ENCODE measurements at places on chromosomes 11 and 22.

GRCh38 chr11:75994616-75995015, 179.6 kb downstream of the UVRAG start:
- DNase-seq: no peak

DNA sequence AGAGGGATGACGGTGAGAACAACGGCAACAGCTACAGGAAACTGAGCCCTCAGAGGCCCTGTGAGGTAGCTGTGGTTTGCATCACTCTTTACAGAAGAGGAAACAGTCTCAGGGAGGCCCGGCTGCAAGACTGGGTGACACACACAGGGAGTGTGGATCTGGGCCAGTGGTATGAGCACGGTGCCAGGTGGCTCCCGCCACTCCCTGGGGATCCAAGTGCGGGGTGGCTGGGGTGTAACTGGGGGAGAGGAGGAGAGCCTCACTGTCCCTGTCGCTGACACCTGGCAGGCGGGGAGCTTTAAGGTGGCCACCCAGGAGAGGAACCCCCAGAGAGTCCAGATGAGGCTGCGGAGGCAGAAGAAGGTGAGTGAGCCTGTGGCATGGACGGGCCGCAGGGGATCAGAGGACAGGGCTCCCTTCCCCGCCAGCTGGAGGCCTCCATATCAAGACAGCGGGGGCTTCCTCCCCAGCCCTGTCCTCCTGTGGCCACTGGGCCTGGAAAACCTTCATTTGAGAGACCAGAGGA, 5.6 kb downstream of the RGL4 start:
- no peak for DNase-seq

DNA sequence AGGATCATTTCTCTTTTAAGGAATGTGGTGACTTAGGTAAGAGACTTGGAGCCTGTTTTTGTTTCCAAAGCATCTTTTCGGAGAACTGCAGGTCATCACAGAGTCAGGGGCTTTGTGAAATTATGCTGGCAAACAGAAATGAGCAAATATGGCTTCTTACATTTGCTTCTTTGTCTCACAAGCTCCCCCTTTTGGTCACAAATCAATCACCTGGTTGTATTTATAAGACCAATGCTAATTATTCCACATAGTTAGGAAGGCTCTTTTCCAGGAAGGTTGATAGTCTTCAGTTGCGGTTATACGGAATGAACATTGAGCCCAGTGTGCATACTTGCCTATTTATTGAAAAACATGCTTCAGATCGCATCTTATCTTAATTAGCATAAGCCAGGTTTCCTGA, 34.6 kb upstream of the CEP126 start:
- peak; percentile 33 for DNase-seq

DNA sequence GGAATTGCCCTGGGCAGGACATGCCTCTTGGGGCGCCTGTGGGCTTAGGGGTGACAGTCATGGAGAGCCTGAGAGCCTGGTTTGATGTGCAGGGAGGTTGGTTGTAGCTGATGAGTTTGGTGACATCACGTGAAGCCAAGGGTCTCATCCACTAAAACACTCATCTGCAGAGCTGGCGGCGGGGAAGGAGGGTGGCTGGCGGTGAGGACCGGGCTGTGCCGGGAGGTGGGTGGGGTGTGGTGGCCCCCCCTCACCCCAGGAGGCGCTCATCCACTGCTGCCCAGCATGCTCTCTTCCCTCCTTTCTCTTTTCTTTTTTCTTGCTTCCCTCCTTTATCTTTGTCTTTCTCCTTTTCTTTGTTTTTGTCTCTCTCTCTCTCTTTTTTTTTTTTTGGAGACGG, 49.0 kb downstream of the GRAMD4 start:
- DNase-seq: no peak

GRCh38 chr11:64290352-64291261, 495 bp upstream of the KCNK4 start:
- DNase-seq: no peak

DNA sequence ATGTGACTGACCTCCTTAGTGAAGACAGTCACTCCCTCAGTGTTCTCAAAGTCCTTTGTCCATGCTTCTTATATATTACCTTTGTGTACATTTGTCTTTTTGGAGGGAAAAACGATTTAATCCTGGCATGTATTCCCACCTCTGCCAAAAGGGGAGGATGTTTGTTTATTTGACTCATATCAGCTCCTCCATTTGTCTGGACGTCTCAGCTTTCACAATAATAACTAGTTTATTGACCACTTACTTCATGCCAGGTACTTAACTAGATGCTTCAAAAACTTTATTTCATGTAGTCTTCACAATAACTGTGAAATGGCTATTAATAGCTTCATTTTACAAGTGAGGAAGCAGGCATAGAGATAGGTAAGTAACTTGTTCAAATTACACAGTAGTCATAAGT, 5.3 kb downstream of the TBCEL start:
- DNase-seq: no peak

- no peak for DNase-seq
Measured at GRCh38 chr11:12220305-12220704, 109.9 kb downstream of the MICAL2 start.

- no peak for DNase-seq
Measured at GRCh38 chr11:10021563-10021962, 272.5 kb downstream of the SBF2 start.

GRCh38 chr11:94785509-94785908, 17.4 kb downstream of the AMOTL1 start:
- DNase-seq: no peak

DNA sequence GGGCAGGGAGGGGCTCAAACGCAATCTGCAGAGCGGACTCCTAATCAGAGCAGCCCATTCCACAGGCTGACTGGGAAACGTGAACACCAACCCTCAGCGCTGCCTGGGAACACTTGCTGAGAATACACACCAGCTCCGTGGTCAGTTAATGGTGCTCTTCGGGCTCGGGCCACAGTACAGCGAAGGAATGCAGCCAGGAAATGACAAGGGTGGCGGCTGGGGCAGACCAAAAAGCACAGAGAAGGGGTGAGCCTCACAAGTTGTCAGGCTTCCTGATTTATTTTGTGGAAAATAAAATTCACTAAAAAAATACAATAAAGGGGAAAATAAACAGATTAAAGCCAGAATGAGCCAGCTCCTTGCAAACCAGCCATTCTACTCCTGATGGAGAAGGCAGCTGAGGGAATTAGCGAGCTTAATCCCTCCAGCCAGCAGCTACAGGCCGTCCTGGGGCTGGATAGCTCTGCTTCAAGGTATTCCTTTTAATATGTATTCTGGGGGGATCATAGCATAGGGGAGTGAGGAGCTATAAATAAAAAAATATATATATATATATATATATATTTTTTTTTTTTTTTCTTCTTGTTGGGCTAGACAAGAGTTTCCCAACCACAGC, 165.5 kb upstream of the NTM start:
- no peak for DNase-seq

DNA sequence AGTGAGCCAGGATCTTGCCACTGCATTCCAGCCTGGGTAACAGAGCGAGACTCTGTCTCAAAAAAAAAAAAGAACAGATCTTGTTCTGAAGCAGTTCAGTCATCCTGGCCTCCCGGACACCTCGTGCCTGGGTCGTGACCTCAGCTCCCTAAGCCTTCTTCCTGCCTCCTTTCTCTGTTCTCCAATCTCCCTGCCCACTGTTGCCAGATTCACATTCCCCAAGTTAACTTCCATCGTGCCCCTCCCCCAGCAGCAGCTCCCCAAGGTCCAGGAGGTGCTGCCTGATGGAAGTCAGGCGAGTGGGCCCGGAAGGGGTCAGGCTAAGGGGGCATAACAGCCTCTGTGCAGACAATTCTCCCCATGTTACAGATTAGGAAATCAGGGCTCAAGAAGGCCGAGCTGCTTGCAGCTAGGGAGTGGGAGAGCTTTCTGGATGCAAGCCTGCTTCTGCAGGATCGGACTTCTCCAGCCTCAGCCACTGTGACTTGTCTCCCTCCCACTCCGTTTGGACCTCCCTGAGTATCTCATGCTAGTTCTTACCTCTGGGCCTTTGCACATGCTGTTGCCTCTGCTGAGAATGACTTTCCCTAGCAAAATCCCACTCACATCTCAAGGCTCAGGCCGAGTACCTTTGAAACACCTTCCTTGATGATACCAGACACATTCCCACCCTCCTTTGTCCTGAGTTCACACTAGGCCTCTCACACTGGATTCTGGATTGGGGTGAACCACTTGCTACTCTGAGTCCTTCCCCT, 14.3 kb upstream of the TMEM184B start:
- no peak for DNase-seq

DNA sequence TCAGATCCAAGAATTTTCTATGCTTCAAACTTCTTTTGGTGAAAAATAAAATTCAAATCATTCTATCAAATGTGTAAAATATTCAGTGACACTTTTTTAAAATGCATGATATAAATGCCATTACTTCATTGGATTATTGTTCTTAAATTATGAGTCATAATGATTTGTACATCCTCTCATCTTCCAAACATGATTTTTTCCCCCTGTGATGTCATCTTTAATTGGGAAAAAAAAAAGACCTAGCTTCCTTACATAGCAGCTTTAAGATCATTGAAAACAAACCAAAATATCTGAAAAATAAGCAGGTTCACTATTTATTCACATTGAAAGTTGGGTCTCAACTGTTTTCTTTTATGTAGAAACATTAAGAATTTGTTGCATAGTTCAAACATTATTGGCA, 1549.4 kb downstream of the LRRC4C start:
- DNase-seq: no peak

DNA sequence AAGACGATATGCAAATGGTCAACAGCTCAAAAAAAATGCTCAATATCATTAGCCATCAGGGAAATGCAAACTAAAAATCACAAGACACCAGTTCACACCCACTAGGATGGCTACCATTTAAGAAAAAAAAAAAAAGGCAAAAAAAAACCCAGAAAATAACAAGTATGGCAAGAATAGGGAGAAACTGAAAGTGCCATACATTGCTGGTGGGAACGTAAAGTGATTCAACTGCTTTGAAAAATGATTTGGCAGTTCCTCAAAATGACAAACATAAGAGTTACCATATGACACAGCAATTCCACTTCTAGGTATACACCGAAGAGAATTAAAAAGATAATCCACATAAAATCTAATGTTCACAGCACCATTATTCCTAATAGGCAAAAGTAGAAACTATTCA, 47.5 kb downstream of the PICALM start:
- DNase-seq: no peak

DNA sequence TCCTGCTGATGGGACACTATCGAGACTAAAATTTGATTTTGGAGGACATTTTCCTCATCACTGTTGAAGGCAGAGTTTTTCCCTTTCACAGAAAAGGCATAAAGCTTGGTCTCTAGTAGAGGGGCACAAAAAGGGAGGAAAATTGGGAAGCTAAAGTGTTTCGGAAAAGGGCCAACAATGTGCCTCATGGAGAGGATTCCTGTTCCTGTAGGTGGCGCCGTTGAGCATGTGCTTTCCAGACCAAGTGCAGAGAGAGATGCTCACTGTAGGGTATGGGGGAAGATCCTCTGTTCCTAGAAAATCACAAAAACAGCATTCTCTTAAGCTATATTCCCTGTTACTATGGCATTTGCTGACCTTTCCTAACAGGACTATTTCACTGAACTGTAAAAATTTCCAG, 18.4 kb upstream of the OR4C5 start:
- no peak for DNase-seq

GRCh38 chr11:61042961-61043540, 59.2 kb upstream of the CD5 start:
- no peak for DNase-seq

GRCh38 chr22:17779286-17780115, 5.2 kb upstream of the BID start:
- DNase-seq: no peak

DNA sequence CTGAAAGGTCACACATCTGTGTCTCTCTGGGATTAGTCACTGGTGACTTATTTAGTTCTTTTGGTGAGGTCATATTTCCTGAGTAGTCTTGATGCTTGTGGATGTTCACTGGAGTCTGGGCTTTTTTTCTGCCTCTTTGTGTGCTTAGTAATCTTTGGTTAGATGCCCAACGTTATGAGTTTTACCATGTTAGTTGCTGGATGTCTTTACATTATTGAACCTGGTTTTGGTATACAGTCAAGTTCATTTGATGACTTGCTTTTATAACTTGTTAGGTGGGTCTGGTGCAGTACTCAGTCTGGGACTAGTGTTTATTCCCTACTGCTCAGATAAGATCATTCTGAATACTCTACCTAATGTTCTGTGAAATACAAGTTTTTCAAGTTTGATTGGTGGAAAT, 26.2 kb upstream of the SLC37A2 start:
- peak; percentile 86 for DNase-seq

DNA sequence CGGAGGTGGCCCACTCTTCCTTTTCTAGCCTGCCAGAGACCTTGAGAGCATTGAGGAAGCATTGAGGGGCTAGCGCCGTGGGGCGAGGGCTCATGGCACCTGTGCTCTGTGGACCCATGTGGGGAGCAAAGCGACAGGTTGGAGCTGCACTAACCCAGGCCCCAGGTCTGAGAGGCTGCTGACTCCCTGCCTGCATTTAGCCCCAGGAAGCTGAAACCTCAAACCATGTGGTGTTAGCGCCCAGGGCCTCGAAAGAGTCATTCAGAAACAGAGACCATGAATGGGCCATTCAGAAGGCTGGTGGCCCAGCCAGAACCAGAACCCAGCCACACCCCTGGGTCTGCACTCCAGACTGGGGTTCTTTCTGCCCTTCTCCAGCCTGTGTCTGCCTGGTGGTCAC, 88.6 kb downstream of the BCR start:
- no peak for DNase-seq

DNA sequence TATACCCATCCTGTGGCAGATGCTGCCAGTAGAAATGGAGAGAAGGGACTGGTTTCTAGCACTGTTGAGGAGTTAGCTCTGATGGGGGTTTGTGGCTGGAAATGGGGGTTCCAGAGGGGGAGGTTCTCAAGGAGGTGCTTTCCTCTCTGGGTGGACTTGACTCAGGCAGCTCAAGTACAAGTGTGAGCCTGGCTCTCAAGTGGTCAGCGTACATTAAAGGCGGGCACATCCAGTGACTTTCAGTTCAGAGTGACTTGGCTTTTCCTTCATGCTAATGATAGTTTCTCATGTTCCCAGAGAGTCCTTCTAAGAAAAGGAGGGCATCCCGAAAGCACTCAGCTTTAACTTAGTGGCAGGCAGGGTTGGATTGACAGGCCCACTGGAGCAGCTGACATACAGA, 58.9 kb upstream of the HORMAD2 start:
- DNase-seq: no peak

GRCh38 chr11:82901922-82902485, 468 bp downstream of the DDIAS start:
- DNase-seq: no peak

DNA sequence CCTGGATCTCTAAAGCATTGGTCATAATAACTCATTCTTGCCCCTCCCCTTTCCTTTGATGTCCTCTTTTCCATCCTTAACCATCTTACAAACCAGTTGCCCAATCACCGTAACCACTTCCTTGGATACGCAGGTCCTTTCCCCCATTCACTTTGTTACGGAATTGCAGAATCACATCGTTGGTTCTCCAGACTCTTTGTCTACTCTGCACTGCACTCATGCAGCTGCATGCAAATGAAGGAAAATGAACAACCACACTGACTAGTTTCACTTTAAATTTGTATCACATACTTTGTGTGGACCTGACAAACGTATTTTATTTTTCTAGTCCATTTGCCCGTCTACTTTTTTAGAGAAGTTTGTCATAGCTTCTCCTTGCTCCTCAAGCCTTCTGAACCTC, 69.9 kb downstream of the SLC5A12 start:
- DNase-seq: no peak

Data from mammary epithelial cell (primary cell).